ENCODE measurements at places on chromosomes 13 and 19.
A peak's percentile ranks its signal among the peaks of the same experiment; 100 is the strongest.

- DNase-seq, result peak; percentile 69
These were observed at the start of gene BCL3 for GRCh38 chr19:44748426-44749254. Gene BCL3 (plus strand): TSS chr19:44748708. CDS start chr19:44748791, 83 bp downstream.

DNA sequence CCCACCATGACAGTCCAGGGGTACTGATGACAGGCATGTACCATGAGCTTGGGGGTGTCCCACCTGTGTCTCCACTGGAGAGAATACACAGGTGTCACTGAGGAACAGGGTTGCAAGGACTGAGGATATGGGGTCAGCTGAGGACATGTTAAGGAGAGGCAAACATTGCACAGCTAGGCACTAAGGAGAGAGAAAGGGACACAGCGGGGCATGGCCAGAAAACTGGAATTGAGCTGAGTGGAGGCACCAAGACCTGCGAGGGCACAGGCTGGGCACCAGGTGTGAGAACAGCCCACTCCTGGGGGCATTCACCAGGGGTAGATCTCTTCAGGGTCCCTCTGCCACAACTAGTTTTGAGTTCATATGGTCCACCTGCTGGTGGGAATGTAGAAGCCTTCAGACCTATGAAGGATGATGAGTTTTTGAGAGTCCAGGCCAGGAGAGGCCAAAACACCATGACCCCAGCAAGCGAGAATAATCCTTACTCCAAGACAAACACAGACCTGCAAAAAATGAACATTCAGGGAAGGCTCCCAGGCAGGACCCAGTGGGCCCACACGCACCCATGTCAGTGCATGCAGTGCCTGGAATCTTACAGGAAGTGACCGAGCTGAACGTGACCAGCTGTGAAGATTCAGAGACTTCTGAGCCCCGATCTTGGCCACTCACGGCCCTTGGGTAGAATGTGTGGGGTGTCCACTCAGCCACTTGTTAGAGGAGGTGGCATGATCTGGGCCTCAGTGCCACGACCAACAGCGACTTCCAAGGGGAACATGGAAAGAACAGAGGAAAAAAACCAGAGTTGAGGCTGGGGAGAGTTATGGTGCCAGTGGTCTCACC is 1.4 kb upstream of the ZNF584 start:
- peak; percentile 59 for DNase-seq

DNA sequence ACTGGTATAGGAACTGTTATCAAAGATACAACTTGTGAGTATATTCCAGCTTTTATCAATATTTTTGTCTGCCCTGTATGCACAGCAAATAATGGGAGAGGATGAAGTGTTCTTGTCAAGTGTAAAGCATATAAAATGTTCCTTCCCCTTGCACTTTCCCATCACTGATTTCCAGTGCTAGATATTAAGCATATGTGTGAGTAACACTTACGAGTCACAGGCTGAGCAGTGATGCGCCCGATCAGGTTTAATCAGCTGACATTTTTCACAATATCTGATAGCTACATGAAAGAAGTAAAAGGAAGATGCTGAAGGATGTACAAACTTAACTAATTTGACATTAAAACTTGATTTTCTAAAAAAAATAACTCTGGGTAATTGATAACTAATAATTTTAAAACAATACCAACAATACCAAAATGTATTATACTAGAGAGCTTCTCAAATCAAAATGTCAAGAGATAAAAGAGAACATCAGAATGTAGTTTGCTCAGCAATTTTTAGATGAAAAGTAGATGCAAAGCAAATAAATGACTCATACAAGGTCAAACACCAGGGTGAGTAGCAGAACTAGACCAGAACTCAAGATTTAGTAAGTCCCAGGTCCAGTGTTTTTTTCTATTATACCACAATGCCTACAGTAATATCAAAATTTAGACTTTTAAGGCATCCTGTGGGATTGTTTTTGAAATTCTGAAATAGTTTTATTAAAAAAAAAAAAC is 56.4 kb downstream of the ZDHHC20 start:
- DNase-seq, result no peak

DNA sequence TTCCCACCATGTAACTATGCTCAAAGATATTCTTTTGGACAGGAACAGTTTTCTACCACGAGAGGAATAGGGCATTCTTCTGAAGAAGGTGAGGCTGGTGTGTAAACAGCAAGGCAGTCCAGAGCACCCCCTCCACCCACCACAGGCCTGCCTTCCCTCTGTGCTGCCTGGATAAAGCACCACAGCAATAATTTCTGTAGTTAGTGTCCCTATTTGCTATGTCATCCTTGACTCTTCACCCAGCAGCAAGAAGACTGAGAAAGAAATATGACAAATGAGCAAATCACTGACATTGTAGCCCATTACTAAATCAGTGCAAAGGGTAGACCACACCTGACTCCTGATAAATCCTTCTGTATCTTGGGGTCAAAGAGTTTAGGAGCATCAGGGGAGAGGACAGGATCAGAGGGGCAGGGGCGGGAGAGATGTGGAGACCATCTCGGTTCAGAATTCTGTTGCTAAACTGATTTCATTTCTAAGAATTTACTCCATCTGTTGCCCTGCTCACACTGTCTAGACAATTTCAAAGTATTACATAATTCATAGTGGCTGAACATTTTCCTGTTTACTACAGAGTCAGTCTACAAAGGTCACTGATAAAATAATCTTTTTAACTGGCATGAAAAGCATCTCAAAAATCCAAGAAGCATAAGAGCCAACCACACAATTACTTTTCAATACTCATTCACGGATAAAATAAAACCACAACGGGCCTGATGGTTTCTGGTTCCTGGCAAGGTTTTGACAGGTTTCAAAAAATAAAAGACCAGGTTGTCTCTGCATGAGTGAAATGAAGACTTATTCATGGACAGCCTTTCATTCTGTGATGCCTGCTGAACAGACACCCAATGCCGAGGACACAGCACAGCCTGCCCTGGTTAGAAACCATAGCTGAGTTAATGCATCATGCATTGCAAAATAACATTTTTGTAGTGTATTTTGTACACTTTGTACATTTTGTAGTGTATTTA is 88.4 kb upstream of the IRS2 start:
- no peak for DNase-seq

GRCh38 chr13:24661713-24662112 is 18.5 kb upstream of the ATP12A start:
- DNase-seq, result peak; percentile 39

DNA sequence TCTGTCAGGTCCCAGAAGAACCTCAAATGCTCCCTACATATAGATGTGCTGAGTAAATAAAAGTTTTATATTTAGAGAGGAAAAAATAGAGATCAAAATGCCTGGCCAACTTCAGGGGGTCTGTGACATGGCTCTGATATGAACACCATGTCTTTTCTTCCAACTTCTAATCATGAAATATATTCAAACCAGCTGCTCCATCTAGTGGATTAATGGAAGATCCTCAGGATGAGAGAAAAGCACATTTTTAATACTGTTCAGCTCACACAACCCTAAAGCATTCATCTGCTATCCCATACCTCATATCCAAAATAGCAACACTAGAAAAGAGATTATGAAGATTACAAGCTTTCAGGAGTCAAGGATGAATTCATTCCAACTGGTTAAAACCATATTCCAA is 56.0 kb upstream of the DOCK9 start:
- DNase-seq, result peak; percentile 65

- peak; percentile 16 for DNase-seq
These were observed 49.3 kb downstream of the COL4A2 start for GRCh38 chr13:110356362-110356761.

DNA sequence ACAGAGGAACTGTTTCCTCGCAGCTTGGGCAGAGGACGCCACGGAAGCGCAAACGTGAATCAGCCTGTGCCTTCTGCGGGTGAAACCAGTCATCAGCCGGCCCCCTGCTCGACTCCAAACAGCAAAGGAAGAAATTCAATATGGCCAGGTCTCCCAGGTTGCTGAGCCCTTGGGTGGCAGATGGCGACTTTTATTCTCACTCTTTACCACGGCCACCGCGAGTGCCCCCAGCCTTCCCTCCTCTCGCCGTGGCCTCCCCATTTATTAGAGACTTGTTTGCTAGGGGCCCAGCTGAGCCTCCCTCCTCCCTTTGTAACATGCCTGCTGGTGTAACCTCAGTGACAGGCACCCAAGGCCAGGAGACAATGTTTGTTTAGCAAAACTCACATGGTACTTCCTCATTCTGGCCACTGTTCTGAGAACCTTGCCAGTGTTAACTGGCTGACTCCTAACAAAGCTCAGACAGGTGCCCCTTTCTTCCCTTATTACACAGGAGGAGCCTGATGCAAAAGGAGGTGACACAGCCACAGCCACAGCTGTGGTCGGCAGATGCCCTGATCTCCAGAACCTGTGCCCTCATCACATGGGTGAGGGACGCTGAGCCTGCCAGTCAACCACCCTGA is 5.8 kb downstream of the RAB20 start:
- DNase-seq, result peak; percentile 64

- DNase-seq, result no peak
These were observed 9.7 kb downstream of the RASA3 start for GRCh38 chr13:114122591-114123211.

GRCh38 chr19:33171916-33172359 is 22.2 kb upstream of the LRP3 start:
- no peak for DNase-seq

DNA sequence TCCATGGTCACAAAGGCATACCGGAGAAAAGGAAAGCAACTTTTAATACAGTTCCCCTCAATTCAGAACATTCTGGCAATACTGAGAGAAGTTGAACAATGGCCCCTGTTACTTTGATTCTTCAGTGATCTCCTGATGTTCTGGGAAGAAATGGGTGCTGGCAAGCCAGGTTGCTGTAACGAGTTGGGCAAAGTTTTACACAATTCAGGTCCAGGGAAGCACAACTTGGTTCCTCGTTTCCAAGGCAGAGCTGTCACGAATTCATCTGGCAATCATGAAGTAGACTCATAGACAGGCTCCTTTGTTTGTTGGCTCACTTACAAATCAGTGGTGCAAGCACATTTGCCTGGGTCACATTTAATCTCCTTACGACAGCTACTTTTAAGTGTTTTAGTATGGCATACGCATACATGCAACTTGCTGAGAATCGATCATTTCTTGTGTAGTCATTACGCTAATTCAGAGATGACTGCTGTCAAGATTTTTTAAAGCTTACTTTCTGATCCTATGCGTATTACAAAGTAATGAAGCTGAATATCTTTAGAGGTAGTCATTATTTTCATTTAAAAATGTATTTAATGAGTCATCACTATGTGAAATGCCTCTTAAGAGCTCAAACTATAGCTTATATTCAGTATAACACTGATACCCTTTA is 174.7 kb downstream of the GPC5 start:
- no peak for DNase-seq

GRCh38 chr13:77511552-77511951 is 24.0 kb upstream of the SCEL start:
- DNase-seq, result no peak

GRCh38 chr19:38023671-38024541 is 116.9 kb downstream of the SIPA1L3 start:
- DNase-seq, result no peak

DNA sequence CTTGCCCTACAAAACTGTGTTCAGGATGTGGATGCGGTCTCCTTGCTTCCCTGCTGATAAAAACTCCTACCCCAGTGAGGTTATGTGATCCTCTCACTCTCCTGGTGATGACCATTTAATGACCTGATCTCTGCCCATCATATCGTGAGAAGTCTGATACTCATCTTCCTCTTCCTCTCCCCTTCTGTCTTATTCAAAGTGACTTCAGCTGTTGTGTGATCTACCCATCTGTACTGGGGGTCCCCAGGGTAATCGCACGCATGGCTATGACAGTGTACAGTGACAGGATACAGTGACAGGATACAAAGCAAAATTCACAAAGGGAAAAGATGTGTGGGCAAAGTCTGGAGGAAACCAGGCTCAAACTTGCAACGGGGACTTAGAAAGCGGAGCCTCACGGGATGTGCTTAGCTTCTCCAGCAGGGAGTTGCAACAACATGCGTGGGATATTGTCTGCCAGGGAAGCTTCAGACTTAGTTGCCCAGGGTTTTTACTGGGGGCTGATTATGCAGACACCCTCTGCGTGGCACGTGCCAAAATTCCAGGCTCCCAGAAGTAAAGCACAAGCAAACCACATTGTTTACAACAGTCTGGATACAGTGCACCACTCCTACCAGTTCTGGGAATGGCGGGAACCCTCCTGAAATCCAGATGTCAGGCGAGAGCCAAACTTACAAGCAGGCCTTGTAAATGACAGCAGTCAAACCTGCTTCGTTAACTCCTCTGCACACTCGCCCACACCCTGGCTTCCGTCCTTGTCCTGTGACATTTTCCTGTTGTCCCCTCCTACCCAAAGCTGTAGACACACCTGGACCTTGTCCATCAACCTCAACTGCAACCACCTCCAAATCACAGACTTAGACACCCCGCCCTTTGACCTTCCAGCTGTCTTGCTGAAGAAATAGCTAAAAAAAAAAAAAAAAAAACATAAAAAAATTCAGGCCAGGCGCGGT is 18.0 kb upstream of the GARRE1 start:
- no peak for DNase-seq
